Amniotic stem cell (primary cell): ENCODE measurements at places on chromosomes 13 and 19.

DNA sequence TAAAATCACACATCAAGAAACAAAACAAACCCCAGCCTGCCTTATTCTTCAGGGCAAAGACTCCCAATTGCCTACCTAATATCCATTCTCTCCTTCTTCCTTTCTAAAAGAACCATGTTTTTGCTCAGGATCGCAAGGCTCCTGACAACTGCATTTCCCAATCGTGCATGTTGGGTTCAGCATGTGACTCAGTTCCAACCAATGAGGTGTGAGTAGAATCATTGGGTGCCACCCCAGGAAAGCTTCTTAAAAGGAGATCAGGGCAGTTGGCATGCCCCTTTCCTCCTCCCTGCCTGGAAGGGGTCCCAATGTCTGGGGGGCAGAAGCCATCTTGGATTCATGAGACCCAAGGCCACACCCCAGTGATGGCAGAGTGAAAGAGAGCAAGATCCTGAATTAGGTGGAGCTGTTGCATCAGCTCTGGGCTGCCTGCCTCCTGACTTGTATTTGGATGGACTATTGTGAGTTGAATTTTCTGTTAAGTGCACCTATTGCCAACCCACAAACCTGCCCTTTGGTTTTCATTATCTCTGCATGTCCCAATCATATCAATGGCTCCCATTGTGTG lies 26.0 kb upstream of the UBAC2 start:
- DNase-seq = no peak

DNA sequence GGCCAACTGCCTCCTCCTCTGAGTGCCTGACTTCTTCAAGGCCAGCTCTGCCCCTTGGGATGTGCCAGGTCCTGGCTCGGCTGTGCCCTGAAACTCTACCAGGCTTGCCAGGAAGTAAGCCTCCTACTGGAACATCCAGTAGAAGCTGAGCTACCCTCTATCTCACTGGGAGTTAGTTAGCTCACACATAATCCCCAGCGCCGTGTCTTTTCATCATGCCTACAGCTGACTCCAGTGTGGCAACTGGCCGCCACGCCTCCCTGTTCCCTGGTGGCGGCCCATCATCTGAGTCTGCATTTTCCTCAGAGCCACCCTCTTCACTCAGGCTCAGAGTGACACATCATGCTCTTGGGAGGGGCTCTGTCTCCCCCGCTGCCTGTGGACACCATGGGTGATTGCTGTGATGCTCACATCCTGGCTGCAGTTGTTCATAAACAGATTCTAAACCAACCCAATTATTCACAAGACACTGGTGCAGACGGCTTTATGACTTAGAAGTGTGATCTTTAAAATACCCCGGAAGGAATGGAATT lies 131.9 kb upstream of the IRS2 start:
- no peak for DNase-seq

DNA sequence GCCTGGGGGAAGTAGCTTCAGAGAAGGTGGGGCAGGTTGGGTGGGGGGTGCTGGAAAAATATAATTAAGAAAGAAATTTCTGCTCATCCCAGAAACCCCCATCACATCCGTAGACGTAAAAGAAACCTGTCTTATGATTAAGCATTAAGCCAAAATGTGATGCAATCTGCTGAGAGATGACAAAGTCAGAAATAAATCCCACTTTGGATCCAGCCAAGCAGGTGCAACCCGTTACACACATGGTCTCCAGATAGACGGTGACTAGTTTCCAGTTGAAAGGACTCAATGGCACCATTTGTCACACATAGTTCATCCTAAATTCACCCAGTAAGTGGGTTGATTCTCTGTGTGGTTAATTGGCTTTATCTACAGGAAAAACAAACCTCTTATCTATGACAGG lies 34.1 kb downstream of the PSG5 start:
- DNase-seq = no peak

- DNase-seq = no peak
These were observed 53.2 kb upstream of the SHKBP1 start for GRCh38 chr19:40523322-40524047.

GRCh38 chr13:85533911-85534310 lies 265.3 kb downstream of the SLITRK6 start:
- no peak for DNase-seq

GRCh38 chr19:40872209-40872608 lies 9.8 kb downstream of the CYP2A7 start:
- no peak for DNase-seq
